Tongue (tissue), 3 donors: ENCODE measurements at places on chromosomes 16 and 17. TPM values are rescaled to one million over a fixed set of nuclear protein-coding genes. Genes with fewer than 3 reads are reported as not detected.

Gene AIPL1
- 0.31 TPM for total RNA-seq

Gene USP22
- total RNA-seq: 218 TPM

Gene ELMO3
- total RNA-seq: 4.0 TPM

Gene FBXW10
- 0.31 TPM for total RNA-seq

Gene IGSF6
- 1.3 TPM for total RNA-seq
